Astrocyte of the spinal cord (primary cell): ENCODE measurements at places on chromosomes 5 and 9.

DNA sequence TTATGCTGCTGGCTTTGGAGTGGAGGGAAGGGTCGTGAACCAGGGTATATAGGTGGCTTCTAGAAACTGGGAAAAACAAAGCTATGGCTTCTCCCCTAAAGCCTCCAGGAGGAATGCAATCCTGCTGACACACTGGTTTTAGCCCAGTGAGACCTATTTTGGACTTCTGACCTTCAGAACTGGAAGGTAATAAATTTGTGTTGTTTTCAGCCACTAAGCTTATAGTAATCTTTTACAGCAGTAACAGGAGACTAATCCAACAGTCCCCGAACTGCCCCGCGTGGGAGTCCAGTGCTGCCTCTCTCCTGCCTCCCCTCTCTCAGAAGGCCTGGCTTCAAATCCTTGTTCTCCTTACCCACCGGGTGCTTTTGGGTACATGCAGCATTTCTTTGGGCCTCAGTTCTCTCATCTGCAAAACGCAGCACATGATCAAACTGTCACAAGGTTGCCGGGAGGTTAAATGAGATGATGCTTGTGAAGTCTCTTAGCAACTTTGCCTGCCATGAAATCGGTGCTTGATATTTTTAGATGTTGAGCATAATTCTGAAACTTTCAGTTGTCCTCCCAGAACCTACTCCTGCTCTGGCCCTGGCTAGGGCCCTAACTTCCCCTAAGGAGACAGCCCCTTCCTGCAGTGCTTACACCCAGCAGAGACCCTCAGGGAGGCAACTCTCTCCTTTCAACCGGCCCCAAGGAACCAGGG is 127.3 kb upstream of the BOD1 start:
- no peak for DNase-seq

DNA sequence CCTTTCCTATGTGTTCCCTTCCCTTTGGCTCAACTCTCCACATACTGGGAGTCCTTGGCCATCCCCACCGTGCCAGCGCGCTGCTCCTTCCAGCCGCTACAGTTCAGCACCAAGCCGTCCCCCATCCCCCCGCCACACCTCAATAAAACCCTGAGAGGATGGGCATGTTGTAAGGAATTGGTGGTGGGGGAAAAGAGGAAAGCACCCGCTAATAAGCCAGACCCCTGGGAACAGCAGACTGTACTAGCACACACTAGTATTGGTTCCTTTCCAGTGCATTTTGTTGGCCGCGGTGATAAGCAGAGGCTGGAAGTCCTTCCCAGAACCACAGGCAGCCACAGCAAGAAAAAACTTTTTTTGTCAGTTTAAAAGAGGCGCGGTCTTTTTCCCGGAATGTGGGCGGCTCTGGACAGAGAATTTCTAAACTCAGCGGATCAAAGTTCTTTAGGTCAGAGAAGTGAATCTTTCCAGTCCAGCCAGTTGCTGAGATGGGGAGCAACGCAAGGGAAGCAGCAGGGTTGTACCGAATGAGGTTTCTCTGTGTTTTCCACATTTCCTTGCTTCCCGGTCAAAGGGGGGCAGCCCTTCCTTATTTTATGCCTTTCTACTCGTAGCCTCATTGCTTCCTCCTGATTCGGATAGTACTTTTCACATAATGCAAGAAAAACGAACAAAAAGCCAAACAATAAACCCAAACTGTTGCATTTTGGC is 2.1 kb downstream of the CHSY3 start:
- DNase-seq, result peak; percentile 57

DNA sequence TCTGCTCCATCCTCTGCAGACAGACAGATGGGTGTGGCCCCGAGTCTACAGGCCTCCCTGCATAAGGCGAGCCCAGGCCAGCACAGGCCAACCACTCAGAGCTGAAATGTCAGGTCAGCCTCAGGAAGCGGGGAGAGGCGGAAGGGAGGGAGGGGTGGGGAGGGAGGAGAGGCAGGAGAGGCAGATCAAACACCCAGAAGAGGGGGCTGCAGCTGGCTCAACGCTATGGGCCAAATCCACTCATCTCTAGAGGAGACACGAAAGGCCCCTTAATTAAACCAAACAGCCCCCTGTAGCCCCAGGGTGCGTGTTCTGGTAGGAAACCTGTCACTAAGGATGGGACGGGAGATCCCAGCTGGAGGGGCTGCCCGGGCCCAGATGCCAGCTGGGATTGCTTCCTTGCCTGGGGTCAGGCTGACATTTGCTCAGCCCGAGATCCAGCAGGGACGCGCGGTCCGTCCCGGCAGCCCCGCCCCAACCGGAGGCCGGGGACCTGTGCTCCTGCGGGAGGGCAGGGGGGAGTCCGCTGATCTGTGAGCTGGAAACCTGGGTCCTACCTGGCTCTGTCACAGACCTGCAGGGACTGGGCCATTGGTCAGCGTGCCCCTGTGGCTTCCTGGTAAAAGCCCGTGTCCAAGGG is 97.2 kb upstream of the SARDH start:
- DNase-seq, result no peak

DNA sequence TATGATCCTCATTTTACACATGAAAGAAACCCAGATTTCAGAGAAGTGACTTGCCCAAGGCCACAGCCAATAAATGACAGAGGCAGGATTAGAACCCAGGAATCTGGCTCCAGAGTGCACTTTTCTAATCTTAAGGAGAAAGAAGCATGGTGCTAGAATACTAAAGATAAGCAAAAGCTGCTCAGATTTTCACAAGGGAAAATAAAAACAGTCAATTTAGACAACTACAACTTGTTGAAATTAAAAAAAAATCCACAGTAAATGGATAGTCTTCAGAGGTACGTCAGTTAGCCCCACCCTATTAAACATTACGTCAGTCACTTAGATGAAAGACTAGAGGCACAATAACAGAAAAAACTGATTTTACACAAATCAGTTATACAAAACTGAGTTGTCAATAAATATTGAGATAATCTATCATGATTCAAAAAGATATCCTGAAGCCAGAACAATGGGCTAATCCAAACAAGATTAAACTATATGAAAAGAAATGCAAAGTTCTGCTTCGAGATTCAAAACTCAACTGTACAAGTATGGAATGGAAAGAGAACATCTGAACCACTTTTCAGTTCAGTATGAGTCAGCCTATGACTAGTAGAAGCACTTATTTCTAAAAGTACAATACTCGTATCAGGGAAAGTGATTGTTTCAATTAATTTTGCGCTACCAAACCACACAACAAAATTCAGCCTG is 9.3 kb downstream of the TMEM245 start:
- DNase-seq, result peak; percentile 90

DNA sequence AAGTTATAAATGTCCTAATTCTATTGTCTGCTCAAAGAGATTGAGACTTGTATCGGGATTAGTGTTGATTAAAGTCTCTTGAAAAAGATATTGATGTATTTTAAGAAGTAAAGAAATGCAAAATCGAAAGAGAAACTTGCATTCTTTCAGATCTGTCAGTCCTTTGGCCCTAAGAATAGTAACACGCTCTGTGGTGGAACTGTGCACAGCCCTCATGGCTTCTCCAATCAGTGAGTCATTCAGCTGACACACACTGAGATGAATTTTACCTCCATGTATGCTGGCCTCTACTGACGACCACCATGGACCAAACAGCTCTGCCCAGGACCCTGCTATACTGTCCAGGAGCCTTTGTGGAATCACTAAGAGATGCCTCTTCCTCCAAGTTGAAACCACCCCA is 232.4 kb downstream of the ESM1 start:
- DNase-seq, result peak; percentile 65

GRCh38 chr5:107058235-107058634 is 612.5 kb downstream of the EFNA5 start:
- DNase-seq, result no peak

GRCh38 chr9:37025071-37025822 is 8.8 kb downstream of the PAX5 start:
- DNase-seq, result no peak

DNA sequence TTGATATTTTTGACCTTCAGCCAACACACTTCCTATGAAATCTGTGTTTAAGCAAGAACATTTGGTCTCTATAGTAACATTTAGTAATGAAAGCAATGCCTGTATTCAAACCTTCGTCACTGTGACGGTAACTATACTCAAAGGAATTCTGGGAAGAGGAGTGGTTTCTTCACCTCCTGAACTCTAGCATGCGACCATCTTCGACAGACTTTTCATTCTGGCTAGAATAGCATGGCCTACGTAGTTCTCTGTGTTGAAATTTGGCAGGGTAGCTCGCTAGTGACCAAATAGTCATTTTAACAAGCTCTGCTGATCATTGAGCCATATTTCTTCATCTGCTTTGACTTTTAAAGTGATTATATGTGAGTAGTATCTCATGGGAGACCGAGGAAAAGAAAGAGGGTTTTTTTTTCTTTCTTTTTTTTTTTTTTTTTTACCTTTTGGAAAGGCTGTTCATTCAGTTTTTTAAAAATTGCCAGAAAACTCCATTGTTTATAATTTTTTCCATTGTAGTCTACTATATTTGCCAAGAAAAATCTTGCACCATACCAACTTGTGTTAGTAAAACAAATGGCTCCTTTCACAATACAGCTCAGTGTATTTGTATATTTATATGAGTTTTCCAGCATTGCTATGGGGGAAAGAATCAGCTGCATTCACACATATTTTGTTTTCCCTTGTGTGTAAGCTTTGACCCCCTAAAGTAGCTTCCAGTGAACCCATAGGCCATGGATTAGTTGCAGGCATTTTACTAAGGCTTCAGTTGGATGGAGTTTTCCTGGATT is 166.8 kb downstream of the NNT start:
- DNase-seq, result peak; percentile 71

DNA sequence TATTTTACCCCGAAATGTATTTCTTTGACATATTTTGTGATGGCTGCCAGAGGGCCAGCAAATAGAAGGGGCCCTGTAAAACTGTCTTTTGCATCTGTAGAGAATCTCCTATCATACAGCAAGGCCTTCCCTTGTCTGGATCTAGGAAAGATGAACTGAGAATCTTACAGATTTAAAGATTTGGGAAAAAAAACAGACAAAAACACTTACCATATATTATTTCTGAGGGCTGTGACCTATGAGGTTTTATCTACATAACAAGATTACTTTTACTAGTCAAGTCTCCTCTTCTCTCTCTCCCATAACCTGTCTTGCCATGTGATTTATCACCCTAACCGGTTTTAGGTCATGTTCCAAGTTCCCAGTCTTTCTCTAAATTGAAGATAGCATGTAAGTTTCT is 599.2 kb upstream of the CDH6 start:
- DNase-seq, result no peak

DNA sequence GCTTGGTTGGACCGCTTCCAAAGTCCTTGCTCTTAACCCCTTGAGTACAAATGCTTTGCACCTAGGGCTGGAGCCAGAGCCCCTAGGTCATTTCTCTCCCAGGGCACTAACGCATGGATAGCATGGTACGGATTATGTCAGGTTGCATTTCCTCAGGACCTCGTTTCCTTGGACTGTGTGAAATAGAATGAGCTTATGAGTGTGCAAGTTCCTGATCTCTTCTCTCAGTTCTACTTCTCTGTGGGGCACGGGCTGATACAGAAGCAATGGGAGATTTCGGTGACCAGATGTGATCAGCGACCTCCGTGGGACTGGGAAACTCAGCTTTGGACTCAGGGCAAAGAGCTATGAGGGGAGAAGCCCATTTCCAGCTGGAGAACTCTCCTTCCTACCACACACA is 14.2 kb downstream of the SPARC start:
- DNase-seq, result no peak

GRCh38 chr5:143874312-143874711 is 62.4 kb downstream of the HMHB1 start:
- DNase-seq, result peak; percentile 58

- no peak for DNase-seq
Observed at GRCh38 chr9:114233491-114234185, 78.3 kb downstream of the COL27A1 start.

- no peak for DNase-seq
Observed at GRCh38 chr5:80067531-80068245, 32.5 kb downstream of the THBS4 start.

- no peak for DNase-seq
Observed at GRCh38 chr9:124016175-124017050, 4.8 kb downstream of the LHX2 start.

GRCh38 chr5:33114361-33114760 is 326.4 kb upstream of the TARS1 start:
- no peak for DNase-seq

DNA sequence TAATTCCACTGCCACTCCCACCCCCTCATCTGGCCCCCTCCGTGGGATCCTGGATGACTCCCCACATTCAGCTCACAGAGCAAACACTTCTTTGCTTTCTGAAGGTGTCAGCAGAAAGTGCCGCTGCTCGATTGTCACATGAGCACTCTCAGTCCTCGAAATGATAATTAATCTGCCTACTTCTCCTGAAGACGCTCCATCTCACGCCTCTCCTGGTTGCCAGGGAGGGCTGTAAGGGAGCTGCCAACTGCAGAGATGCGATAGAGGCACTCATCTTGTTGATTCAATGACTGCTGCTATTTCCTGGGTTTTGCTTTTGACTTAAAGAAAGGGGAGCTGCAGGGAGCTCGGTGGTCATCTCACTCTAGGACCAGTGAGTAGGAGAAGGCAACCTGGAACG is 206.5 kb downstream of the DAB2IP start:
- no peak for DNase-seq

DNA sequence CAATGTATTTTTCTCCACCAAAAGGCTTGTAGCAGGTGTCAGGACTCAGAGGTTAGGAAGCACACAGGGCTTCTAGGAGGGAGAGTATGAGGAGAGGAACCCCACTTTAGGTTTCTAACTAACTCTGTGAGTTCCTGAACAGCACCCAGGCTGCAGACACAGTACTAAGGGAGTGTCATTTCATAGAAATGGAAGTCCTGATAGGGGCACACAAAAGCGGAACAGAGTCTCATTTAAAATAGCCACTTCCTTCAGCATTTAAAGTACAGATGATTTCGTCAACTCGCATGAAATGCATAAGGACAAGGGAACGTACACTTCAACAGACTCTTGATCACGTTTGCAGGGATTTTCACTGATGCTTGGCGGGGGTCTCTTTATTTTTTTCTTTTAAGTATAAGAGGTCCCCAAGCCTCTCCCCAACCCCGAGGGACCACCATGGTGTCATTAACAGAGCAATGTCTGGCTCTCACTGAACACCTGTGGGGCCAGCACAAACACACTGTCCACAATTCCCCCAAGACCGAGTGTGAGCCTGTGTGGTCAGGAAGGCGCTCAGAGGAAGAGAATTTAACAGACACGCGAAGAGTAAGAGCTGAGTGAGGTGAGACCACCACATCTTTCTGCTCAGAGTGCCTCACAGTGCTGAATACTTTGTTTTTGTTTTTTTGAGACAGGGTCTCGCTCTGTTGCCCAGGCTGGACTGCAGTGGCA is 82.3 kb downstream of the SECISBP2 start:
- no peak for DNase-seq

- peak; percentile 9 for DNase-seq
Observed at GRCh38 chr5:149961186-149961685, 678 bp downstream of the SLC26A2 start.

- DNase-seq, result no peak
Observed at GRCh38 chr5:82106756-82107155, 134.9 kb downstream of the ATG10 start.

- DNase-seq, result no peak
Observed at GRCh38 chr5:57102905-57103255, 71.0 kb upstream of the GPBP1 start.
